GM04504 (cell line): ENCODE measurements at places on chromosomes 7 and 10.

DNA sequence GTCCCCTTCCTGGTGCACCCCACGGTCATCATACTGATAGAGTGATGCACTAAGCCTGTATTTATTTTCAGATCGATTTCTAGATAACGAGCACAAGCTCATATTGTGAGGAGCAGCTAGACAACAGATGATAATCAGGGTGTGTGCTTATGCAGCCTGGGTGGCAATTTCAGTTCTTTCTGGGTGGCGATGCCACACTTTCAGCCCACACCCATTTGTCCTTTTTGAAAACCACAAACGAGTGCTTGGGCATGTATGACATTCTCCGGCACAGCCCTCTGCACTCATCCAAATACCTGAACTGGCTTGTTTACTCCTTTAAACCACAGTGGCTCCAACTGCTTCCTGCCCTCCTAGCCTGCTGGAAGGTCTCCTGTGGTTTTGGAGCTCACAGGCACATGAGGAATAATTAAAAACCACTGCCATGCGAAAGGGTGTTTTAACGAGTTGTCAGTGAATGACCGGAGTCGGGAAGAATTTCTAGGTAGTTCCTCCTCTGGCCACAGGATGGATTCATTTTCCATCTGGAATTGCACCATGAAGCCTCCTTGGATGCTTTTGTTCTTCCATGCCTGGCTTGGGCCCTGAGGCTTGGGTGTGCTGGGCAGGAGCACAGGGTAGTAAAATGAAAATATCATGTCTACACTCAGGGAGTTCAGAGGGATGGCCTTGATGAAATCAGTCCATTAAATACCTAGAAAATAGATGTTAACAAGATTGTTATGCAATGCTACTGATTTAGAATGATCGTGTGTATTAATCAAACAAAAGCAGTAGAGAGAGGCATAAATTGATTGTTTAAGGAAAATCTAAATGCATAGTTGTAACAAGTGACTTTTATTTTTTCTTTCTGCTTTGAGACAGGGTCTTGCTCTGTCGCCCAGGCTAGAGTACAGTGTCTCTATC lies 52.4 kb upstream of the ITGB1 start:
- peak; percentile 95 for DNase-seq

GRCh38 chr10:116215651-116216050 lies 57.4 kb downstream of the GFRA1 start:
- no peak for DNase-seq

- no peak for DNase-seq
Measured at GRCh38 chr10:6119423-6119822, 30.6 kb downstream of the RBM17 start.

GRCh38 chr10:130492266-130492934 lies 356.2 kb downstream of the GLRX3 start:
- no peak for DNase-seq

- DNase-seq, result no peak
Measured at GRCh38 chr10:93368210-93368609, 113.9 kb downstream of the MYOF start.

DNA sequence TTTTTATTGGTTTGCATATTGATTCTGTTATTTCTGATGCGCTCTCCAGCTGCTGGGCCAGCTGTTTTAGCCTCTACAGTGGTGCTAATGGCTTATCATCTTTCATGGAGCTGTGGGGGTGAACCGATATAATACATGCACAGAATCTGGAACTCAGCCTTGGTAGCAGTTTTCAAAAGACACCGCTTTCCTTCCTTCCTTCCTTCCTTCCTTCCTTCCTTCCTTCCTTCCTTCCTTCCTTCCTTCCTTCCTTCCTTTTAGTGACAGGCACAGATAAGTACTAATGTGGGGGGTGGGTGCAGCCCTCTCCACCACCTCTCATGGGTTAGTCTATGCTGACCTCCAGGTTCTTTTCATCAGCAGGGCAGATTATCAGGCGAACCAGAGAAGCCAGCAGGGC lies 31.9 kb upstream of the C10orf53 start:
- no peak for DNase-seq

DNA sequence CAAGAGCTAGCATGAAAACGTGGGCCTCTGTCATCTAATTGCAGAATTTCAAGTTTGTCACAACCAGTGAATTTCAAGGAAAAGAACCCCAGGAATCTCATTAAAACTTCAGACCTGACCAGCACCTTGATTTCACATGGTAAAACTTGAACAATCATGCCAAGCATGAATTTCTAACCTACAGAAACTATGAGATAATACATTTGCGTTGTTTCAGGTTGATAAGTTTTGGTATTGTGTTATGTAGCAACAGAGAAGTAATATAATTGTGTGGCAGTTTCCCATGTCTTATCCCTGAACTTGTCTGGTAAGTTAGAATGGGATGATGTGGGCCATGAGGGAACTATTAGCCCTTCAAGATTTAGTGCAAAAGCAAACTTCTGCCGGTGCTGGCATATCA lies 530.1 kb downstream of the ANKRD7 start:
- DNase-seq, result no peak

- no peak for DNase-seq
Measured at GRCh38 chr10:79602953-79603352, 7.8 kb upstream of the SFTPA1 start.

DNA sequence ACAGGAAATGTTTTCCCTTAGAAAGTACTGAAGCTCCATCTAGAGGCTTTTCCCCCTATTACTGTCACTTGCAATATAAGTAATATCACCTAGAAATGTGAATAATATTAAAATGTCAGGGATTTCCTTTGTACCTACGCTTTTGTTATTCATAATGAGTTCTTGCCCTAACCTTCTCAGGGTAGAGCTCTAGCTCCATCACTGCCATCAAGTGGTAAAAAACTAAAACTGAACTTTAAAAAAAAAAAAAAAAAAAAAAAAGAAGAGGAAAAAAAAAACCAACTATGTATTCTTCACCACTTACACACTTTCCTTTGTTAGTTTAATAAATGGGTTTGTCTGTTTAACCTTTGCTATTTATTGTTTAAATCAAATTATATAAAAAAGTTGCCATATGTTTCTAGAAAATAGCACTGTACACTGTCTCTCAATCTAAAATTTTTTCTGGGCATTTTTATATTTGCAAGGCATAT lies 49.9 kb downstream of the DNAJC1 start:
- peak; percentile 20 for DNase-seq

DNA sequence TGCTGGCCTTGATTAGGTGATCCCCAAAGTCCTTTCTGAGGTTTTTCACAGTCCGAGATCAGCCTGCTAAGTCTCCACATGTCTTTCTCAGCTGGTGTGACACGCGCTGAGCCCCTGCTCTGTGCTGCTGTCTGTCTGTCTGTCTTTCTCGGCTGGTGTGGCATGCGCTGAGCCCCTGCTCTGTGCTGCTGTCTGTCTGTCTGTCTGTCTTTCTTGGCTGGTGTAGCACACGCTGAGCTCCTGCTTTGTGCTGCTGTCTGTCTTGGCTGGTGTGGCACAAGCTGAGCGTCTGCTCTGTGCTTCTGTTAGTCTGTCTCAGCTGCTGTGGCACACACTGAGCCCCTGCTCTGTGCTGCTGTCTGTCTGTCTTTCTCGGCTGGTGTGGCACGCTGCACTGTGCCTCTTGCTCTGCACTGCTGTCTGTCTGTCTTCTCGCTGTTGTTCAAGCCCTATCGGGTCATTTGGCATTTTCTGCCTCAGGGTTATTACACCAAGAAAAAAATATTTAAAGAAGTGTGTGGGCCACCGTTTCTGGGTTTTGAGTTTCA lies 217.3 kb upstream of the SHH start:
- DNase-seq, result no peak

GRCh38 chr7:135597181-135597925 lies 39.6 kb downstream of the NUP205 start:
- no peak for DNase-seq

- no peak for DNase-seq
Measured at GRCh38 chr7:136887317-136887716, 18.9 kb downstream of the CHRM2 start.

GRCh38 chr7:50538478-50538877 lies 26.7 kb downstream of the DDC start:
- DNase-seq, result no peak

- no peak for DNase-seq
Measured at GRCh38 chr10:50574931-50575330, 48.8 kb downstream of the SGMS1 start.

DNA sequence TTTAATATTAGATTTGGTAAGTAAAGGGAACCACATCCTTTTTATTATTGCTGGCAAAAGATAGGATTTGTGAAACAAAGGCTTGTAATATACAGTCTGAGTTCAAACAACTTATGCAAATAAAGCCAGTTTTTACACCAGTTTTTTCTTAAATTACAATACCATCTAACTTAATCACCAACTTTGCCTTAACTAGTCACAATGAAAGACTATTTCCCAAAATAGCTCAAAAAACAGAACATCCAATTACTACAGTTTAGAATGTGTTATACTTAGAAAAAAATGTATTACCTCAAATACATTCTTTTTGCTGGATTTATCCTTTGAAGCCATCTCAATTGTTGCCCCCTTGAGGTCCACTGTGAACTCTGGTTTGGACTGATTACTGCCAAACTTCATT lies 108.5 kb downstream of the ARHGAP12 start:
- DNase-seq, result no peak

GRCh38 chr7:150738092-150738491 lies 874 bp downstream of the GIMAP5 start:
- DNase-seq, result no peak

DNA sequence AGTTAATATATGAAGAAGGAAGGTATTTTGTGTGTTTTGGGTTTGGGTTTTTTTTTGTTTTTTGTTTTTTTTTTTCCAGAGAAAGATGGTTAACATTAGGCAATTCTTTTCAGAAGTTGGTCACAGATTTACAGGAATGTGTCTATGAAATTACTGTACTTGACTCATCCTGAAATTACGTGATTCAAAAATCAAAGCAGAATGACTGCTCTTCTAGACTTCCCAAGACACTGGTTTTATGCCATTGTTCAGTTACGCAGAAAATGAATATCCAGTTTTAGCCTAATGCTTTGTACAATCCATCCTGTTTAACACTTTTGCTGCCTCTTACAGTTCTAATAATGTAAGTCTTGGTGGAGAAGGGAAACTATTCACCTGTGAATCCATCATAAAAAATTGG lies 39.7 kb upstream of the CELF2 start:
- DNase-seq, result peak; percentile 3

DNA sequence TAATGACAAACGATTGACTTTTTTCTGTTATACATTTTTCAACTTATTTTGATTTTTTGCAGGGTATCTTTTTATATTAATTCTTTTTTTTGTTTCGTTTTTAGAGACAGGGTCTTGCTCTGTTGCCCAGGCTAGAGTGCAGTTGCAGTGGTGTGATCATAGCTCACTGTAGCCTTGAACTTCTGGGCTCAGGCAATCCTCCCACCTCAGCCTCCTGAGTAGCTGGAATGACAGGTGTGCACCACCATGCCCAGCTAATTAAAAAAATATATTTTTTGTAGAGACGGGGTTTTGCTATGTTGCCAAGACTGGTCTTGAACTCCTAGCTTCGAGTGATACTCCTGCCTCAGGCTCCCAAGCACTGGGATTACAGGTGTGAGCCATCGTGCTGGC lies 601.3 kb downstream of the PARD3 start:
- DNase-seq, result no peak

- DNase-seq, result no peak
Measured at GRCh38 chr10:73759512-73760115, 15.4 kb downstream of the SEC24C start.

- no peak for DNase-seq
Measured at GRCh38 chr7:92133133-92133736, 1.0 kb downstream of the CYP51A1 start.

DNA sequence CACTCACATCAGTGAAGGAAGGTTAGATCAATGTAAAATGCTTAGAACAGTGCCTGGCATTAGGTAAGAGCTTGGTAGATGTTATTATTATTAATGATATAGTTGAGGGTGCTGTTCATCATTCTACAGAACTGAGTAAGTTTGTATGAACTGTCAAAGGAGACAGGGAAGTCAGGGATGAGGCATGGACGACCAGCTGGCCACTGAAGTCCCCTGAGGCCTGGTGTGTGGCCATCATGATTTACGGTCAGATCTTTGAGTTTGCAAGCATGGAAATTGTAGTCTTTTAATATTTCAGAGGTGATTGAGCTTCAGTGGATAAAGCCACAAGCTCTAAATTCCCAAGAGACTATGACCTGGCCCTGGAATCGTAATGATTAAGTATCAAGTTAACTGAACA lies 6.9 kb downstream of the ARMC3 start:
- DNase-seq, result no peak

DNA sequence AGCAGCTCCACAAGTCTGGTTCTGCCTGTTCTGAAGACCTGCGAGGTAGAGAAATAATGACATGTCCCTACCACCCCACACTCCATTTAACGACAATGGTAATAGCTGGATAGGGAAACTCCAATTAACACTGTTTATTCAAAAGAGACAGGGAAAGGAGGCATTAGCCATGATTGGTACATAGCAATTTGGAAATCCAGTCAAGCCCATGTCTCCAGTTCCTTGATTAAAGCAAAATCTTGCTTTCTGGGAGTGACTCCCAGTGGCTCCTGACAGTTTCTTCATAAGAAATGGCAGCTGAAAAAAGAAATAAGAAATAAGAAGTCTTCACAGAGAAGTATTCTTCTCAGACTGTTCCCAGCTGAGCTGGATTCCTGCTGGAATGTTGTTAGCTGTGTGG lies 140.7 kb upstream of the LYZL2 start:
- no peak for DNase-seq

DNA sequence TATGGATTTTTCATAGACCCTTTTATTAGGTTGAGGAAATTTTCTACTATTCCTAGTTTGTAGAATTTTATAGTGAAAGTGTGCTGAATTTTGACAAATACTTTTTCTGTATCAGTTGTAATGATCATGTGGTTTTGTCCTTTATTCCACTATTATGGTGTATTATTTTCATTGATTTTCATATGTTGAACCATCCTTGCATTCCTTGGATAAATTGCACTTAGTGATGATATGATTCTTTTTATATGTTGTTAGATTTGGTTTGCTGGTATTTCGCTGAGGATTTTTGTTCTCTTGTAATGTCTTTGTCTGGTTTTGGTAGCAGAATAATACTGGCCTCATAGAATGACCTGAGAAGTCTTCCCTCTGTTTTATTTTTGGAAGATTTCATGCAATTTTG lies 140.6 kb upstream of the CDK6 start:
- DNase-seq, result no peak

DNA sequence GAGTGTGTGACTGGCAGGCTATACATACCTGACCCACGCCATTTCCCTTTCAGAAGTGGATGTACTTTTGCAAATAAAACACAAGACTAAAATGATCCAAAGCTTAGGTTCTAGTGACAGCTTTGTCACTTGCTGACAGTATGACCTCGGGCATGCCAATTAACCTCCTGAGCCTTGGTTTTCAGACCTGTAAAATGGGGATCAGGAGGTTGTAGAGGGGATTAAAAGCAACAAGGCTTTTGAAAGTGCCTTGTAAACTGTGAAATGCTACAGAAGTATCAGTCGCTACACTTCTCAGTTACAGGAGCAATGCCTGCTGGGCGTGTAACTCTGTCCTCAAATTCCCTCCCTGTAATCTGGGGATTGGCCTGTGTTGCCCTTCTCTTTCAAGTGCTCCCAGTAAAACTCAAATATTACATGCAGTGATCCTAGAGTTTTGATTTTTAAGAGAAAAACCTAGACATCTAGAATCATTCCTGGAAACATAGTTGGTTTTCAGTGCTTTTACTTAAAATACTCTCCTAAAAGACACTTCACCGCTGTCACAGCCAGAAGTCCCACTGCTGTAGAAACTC lies 8.8 kb upstream of the GRB10 start:
- DNase-seq, result no peak

GRCh38 chr10:68172324-68172723 lies 59.6 kb downstream of the ATOH7 start:
- DNase-seq, result no peak

- DNase-seq, result no peak
Measured at GRCh38 chr10:29959586-29959985, 99.8 kb downstream of the JCAD start.
